Activated CD4-positive, alpha-beta memory T cell treated with anti-CD3 and anti-CD28 coated beads for 36 hours (primary cell): ENCODE measurements at places on chromosomes 6 and 20. TPM values are rescaled to one million over a fixed set of nuclear protein-coding genes. Genes with fewer than 3 reads are reported as not detected.

Gene ROMO1
- total RNA-seq, result 141 TPM

Gene DPPA5
- total RNA-seq, result not detected

Gene SULF2
- 0.17 TPM for total RNA-seq

DNA sequence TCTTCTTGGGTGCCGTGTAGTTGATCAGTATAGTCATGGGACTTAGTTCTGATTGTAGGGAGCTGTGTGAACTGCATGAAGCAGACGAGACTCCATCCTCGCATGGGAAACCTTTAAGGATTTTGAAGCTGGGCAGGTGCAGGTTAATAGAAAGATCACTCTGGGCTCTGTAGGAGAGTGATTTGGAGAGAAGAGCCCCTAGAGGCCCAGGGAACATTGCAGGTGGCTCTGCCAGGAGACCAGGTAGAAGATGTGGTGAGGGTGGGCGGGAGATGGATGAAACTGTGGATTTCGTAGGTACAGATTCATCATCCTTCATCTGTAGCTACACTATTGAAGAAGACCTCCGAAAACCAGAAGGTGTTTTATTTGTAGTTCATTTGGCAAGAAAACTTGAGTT, 53.3 kb downstream of the UTRN start:
- no peaks in the 10 kb centered on the region for H3K36me3 ChIP-seq
- no peak for DNase-seq

DNA sequence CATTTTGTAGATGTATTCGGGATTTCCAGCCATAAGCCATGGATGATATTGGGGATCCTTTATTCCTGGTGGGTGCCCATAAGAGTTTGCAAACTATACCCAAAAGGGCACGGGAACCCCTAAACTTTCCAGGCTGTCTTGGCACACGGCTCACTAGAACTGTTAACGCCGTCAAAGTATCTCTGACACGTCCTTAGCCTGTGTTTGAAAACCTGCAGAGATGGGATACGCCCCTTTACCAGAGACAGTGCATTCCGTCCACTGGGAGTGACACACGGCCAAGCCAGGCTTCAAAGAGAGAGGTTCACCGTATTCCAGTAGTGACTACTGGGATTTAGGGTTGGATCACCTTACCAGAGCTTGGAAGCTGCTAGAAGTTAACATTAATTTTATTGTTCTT, 95.0 kb downstream of the THBS2 start:
- H3K36me3 ChIP-seq, result no peaks in the 10 kb centered on the region
- H3K27me3 ChIP-seq, result peaks cover 9% of the 10 kb centered on the region
- H3K4me1 ChIP-seq, result no peaks in the 10 kb centered on the region
- no peak for DNase-seq
- H3K4me3 ChIP-seq, result no peak overlapping the region

DNA sequence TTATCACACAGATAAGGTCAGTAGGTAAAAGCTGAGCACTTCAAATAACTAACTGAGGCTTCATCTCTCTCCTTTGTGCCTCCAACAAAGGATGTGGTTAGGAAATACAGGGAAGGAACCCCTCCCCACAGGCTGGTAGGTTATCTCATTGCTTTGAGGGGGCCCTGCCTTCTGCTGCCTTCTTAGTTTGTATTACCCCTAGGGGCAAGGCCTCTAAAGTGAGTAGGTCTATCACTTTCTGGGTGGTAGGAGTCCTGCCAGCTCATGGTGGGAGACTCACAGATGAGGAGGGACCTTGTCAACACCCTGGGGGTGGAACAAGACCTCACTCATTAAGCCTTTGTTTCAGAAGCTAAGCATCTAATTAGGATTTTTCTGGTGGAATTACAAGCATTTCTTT, 34.6 kb downstream of the EDN1 start:
- no peaks in the 10 kb centered on the region for H3K4me1 ChIP-seq
- peaks cover 10% of the 10 kb centered on the region for H3K27me3 ChIP-seq
- no peak overlapping the region for H3K27ac ChIP-seq
- no peaks in the 10 kb centered on the region for H3K36me3 ChIP-seq
- DNase-seq, result no peak
